ENCODE measurements at places on chromosomes 11 and 22.

DNA sequence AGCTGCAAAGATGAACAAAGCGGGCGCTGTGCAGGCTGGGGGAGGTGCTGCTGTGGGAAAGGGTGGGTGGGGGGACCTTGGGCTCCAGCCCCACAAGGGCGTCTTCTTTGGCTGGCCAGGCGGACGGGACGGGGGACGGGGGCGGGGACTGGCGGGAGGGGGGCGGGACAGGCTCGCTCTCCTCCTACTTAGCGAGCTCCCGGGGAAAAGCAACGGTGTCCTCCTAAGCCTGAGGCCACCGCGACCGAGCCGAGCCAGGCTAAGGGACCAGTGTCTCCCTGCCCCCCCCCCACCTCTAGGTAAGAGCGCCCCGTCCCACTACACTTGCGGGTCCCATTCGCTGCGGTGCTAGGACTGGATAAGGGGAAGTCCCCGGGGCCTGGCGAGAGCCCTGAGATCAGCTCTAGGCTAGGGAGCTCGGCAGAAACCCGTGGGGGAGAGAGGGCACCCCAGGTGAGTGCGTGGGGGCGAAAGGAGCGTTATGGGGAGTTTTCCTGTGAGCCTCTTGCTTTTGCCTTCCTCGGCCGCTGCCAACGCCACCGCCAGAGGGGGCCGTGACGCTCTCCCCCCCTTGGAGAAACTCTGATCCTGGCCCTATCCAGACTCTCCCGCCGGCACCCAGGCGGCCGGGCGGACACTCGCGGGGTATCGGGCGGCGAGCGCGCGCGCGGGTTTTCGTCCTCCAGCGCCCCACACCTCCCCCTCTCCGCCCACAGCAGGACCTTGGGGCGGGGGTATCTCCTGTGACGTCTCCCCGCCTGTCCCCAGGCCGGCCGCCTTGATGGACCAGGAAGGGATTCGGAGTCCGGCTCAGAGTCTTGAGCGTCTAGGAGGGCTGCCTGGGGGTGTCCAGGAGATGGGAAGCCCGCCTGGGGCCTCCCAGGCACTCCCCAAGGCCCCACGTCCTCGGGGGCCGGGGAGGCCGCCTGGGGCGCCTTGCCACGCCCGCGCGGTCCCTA, at the start of gene PHLDB1:
Gene PHLDB1, plus strand, starts transcription at position 215 of the 959 bp plus-strand sequence. CDS start 6,222 bp downstream, outside the sequence.
- peaks cover 21% of the 10 kb centered on the region for H3K27me3 ChIP-seq
- H3K4me1 ChIP-seq: peaks cover 10% of the 10 kb centered on the region
- DNase-seq: peak; percentile 66
- H3K4me3 ChIP-seq: peak within 1 kb of the TSS; percentile 67

GRCh38 chr11:14908214-14908880, 16.3 kb upstream of the CYP2R1 start:
- no peak overlapping the region for H3K4me3 ChIP-seq
- H3K36me3 ChIP-seq: no peaks in the 10 kb centered on the region
- no peaks in the 10 kb centered on the region for H3K27me3 ChIP-seq
- peaks cover 6% of the 10 kb centered on the region for H3K4me1 ChIP-seq

DNA sequence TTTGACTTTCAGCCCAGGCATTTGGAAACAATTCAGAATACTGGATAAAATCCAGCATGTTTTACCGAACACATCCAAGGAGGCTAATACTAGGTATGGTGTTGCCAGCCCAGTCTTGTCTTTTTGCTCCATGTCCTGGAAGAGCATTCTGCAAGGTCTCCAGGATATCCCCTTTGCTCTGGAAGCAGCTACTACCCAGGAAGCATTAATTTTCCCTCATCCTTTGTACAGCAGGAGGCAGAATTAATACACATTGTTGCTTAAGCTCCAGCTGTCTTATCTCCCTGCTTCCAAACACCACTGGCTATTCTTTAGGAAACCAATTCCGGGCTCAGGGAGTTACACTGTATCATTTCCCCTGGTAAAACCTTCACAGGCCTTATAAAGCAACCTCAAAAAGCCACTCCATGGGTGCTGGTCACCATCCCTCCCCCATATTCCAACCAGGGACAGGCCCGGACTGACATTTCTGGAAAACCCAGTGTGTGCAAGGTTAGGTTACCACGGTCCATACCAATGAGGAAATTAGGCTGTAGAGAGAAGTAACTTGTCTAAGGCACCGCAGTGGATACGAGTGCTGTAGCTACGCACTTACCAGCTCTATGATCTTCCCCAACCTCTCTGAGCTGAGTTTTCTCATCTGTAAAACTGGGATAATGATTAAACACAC, 1.5 kb upstream of the UBASH3B start:
- no peaks in the 10 kb centered on the region for H3K27me3 ChIP-seq
- H3K4me1 ChIP-seq: no peaks in the 10 kb centered on the region
- no peak overlapping the region for H3K4me3 ChIP-seq

- no peak overlapping the region for H3K4me3 ChIP-seq
- H3K4me1 ChIP-seq: no peaks in the 10 kb centered on the region
- H3K27ac ChIP-seq: no peak overlapping the region
- H3K27me3 ChIP-seq: no peaks in the 10 kb centered on the region
- DNase-seq: no peak
Observed at GRCh38 chr22:43446037-43446803, 34.4 kb downstream of the MPPED1 start.

DNA sequence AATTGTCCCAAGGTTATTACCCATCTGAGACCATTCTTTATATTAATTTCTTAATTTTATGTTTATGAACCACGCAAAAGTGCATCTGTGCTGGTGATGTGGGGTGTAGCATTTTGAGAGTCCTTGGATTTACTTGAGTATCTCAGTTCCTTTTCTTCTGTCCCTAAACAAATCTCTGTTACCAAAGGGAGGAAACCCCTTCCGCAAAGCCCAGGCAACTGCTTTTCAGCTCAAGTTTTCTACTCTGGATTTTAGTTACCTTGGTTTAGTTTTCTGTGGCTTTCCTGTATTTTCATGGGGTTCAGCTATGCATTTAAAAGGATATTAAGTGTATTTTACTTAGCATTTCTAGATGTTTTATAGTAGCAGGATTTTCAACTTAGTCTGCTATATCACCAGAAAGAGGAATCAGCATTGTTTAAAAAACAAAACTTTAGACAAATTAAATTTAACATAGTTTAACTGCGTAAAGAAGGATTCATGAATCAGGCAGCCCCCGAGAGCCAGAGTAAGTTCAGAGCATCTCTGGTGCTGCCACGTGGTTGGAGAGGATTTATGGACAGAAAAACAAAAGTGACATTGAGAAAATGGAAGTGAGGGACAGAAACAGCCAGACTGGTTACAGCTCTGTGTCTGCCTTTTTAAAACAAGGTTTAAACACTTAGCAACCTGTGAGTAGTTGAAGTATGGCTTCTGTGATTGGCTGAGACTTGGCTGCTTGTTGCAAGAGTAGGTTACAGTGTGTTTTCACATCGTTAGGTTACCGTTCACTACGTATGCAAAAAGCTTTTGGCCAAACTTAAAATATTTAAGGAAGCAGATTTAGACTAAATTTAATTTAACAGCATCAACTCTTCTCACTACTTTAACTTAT, 9.6 kb downstream of the ADM start:
- H3K27ac ChIP-seq: no peak overlapping the region
- H3K4me1 ChIP-seq: peaks cover under 1% of the 10 kb centered on the region
- no peak overlapping the region for H3K4me3 ChIP-seq
- DNase-seq: no peak
- no peaks in the 10 kb centered on the region for H3K36me3 ChIP-seq

DNA sequence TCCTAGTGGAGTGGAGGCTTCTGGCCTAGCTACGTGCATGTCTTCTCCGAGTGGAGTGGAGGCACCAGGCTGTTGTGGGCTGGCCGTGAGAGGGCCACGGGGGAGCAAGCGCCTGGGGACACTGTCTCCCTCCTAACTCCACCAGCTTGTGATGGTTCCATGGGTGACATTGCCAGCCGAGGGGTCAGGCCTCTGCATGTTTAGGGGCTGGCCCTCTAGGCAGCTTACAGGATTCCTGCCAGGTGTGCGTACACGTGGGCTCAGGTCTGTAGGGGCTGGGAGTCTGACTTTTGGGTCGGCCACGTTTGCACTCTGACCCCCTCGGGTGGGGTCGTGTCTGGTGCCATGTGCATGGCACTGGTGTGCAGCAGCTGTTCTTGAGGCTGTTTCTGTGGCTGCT, 31.6 kb downstream of the TBC1D22A start:
- H3K36me3 ChIP-seq: peaks cover 17% of the 10 kb centered on the region
- no peak for DNase-seq
- no peak overlapping the region for H3K27ac ChIP-seq
- H3K4me1 ChIP-seq: no peaks in the 10 kb centered on the region
- no peak overlapping the region for H3K4me3 ChIP-seq
- H3K27me3 ChIP-seq: no peaks in the 10 kb centered on the region

- H3K36me3 ChIP-seq: peaks cover 12% of the 10 kb centered on the region
- H3K27ac ChIP-seq: no peak overlapping the region
- no peaks in the 10 kb centered on the region for H3K27me3 ChIP-seq
Observed at GRCh38 chr22:17836992-17837742, 62.9 kb upstream of the BID start.

DNA sequence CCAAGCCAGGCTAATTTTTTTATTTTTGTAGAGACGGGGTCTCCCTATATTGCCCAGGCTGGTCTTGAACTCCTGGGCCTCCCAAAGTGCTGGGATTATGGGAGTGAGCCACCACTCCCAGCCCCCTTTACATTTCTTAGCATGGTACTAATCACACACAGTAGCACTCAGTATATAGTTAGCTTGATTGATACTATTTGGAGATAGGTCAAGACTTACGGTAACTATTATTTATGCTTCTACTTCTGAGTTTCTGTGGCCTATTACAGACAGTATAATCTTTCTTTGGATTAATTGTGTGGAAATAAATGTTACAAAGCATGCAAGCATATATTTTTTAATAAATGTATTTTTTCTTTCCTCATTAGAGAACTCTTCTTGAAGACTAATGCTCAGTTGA, 192.2 kb downstream of the UVRAG start:
- no peaks in the 10 kb centered on the region for H3K27me3 ChIP-seq
- no peaks in the 10 kb centered on the region for H3K36me3 ChIP-seq
- no peaks in the 10 kb centered on the region for H3K4me1 ChIP-seq
- H3K4me3 ChIP-seq: no peak overlapping the region

GRCh38 chr22:46681010-46681409, 57.0 kb downstream of the CERK start:
- DNase-seq: no peak
- no peak overlapping the region for H3K27ac ChIP-seq
- no peaks in the 10 kb centered on the region for H3K36me3 ChIP-seq
- no peaks in the 10 kb centered on the region for H3K27me3 ChIP-seq

GRCh38 chr11:66919923-66920322, 38.3 kb downstream of the PC start:
- H3K4me3 ChIP-seq: no peak overlapping the region
- H3K27me3 ChIP-seq: no peaks in the 10 kb centered on the region
- DNase-seq: no peak
- no peaks in the 10 kb centered on the region for H3K36me3 ChIP-seq
- H3K4me1 ChIP-seq: peaks cover 4% of the 10 kb centered on the region

- DNase-seq: no peak
- H3K4me3 ChIP-seq: no peak overlapping the region
- no peak overlapping the region for H3K27ac ChIP-seq
- no peaks in the 10 kb centered on the region for H3K36me3 ChIP-seq
Observed at GRCh38 chr11:130278151-130278550, 36.6 kb downstream of the ZBTB44 start.

DNA sequence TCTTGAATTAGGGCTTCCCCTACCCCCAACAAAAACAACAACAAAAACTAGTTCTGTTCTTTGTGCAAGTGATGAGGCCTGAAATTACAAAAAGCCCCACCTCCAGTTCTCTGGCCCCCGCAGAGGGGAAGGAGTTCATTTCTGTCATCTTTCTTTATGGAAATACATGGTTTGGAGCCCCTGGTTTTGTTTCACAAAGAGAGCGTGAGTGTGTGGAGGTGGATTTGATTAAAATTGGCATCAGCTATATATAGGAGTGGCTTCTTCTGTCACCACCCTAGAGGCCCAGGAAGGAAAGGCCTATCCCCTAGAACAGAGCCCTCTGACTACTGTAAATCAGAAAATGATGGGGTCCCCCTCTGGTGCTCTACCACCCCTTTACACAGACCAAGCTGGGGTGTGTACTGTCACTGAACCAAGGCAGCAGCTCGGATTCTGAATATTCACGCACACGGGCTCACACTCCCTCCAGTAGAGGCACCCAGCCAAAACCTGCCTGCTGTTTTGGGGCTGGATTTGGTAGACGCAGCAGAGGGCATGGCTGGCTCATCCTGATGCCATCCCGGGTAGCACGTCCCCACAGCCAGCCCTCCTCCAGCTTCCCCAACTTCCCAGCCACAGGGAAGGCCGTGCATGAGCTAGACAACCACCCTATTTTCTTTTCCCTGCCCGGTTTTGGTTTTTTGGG, 19.4 kb downstream of the RCOR2 start:
- H3K27me3 ChIP-seq: no peaks in the 10 kb centered on the region
- no peak overlapping the region for H3K27ac ChIP-seq
- peaks cover 43% of the 10 kb centered on the region for H3K36me3 ChIP-seq
- no peak for DNase-seq
- H3K4me3 ChIP-seq: no peak overlapping the region

DNA sequence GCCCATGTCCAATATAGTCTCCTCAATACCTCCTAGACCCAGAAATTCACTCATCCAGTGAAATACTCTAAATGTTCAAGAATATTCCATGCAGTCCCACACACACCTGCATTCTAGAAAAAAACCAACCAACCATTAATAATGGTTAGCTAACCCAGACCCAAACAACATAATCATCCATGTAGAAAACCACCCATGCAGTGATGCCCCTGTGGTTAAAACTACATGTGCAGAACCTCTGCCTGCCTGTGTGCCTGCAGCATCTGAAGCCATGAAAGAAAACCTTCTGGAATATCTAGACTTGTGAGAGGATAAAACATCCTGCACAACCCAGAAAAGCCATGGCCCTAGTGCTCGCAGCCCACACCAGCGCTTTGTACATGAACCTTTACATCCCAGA, 47.8 kb downstream of the SLC22A12 start:
- H3K4me3 ChIP-seq: no peak overlapping the region
- no peak overlapping the region for H3K27ac ChIP-seq
- peaks cover 4% of the 10 kb centered on the region for H3K4me1 ChIP-seq
- no peaks in the 10 kb centered on the region for H3K36me3 ChIP-seq
- no peak for DNase-seq

- no peak for DNase-seq
- peak overlapping the region; percentile 19 for H3K4me3 ChIP-seq
- no peak overlapping the region for H3K27ac ChIP-seq
- H3K27me3 ChIP-seq: peaks cover 62% of the 10 kb centered on the region
Observed at GRCh38 chr22:41910050-41911000, 4.5 kb downstream of the SHISA8 start.

GRCh38 chr11:70462818-70463477, 64.6 kb downstream of the CTTN start:
- DNase-seq: no peak
- no peaks in the 10 kb centered on the region for H3K4me1 ChIP-seq
- H3K27ac ChIP-seq: no peak overlapping the region

Data from colonic mucosa (tissue), 4 donors.